ENCODE measurements at places on chromosomes 3 and 15.

DNA sequence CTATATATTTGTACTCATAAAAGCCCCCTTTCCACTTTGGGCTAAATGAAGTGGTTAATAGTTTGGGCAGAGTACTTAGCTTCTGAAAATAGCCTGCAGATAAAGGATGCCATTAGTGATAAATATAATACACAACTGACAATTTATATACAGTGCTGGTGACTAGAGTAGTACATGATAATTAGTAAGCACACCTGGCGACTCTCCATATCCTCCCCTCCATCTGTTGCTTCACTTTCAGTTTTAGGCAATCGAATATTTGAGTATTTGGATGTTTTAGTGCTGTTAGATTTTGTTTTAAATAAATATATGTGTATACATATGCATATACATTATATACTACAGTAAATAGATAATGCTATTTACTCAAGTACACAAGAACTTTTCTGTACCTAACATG, 35.9 kb upstream of the CHMP2B start:
- no peak for DNase-seq

- DNase-seq: no peak
Observed at GRCh38 chr3:126313580-126314304, 43.5 kb downstream of the KLF15 start.

- no peak for DNase-seq
Observed at GRCh38 chr15:66588971-66589370, 23.2 kb upstream of the LCTL start.

GRCh38 chr15:78149805-78150751, 916 bp downstream of the IDH3A start:
- DNase-seq: no peak

DNA sequence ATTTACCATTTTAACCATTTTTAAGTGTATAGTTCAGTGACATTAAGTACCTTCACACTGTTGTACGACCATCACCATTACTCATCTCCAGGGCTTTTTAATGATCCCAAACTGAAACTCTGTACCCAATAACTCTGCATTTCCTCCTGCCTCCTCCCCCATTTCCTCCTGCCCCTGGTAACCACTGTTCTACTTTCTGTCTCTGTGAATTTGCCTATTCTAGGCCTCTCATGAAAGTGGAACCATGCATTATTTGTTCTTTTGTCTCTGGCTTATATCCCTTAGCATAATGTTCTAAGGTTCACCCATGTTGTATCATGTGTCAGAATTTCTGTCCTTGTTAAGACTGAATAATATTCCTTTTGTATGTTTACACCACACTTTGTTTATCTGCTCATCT, 154.2 kb downstream of the MECOM start:
- no peak for DNase-seq

GRCh38 chr15:48614051-48614450, 31.5 kb downstream of the FBN1 start:
- no peak for DNase-seq

- no peak for DNase-seq
Observed at GRCh38 chr3:3191675-3192285, 12.3 kb upstream of the CRBN start.

DNA sequence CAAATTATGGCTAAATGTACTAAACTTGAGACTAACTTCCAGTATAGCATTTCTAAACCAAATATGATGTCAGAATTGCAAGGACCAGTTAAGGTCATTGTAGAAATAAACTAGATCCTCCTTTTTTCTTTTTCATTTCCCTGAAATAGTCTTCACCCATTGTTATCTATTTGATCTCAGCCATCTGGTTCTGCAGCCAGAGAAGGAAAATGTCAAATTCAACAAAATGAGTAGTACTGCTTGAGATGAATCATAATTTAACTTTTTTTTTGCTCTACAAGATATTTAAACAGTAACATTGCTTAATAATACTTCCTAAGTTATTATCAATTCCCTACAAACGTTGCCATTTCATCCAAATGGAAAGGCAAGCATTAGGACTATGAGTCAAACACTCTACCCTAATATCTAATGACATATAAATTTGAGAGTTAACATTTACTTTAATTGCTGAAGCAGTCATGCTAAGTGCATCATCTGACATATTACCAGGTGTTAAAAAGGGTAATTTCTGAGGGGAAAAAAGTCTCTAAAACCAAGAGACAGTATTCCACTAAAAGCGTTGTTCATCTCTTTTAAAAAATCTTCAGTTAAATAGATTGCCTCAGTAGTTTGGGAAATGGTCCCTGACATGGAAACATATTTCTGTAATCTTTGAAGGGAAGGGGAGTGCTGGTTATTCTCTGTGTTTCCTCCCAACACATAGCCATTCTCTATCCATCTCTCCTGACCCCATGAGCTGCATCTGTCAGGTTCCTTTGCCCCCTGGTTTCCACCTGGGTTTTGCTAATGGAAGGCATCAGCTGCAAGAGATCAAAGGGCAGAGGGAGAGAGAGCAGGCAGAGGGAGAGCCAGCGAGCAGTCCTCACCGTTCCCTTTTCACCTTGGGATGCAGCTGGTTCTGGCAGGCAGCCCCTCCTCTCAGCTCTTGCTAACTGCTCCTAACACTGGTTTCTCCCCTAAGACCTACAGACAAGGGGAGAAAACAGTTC, 138.5 kb downstream of the ARPP21 start:
- DNase-seq: no peak

- no peak for DNase-seq
Observed at GRCh38 chr15:59736181-59736580, 47.1 kb upstream of the BNIP2 start.

DNA sequence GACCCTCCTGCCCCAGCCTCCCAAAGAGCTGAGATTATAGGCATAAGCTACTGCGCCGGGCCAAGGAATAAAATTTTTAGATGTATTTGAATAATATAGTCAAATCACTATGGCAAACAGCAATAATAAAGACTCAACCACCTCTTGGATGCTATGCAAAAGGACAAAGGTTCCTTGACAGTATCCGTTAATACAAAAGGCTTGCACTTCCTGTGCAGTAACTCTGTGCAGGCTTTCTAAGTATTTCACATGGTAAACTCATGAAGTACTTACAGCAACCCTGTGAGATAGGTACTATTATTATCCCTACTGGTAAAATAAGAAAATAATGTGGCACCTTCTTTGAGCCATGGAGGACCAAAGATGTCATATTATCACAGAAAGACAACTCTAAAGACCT, 86.8 kb downstream of the SHQ1 start:
- no peak for DNase-seq

- no peak for DNase-seq
Observed at GRCh38 chr3:193915613-193916012, 220.3 kb upstream of the HES1 start.

DNA sequence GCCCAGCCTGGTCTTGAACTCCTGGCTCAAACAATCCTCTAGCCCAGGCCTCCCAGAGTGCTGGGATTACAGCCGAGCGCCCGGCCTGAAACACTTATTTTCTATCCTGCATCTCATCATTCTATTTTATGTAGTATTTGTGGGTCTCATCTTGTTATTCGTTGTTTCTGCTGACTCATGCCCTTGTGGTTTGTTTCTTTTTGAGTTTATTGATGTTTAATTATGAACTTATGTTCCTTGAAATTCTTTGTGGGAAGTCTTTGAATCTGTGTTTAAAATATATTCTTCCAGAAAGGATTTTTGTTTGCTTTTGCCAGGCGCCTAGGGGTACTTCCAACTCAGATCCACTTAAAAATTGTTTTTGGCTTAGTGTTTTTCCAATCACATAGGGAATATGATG, 78.3 kb upstream of the C15orf39 start:
- no peak for DNase-seq

DNA sequence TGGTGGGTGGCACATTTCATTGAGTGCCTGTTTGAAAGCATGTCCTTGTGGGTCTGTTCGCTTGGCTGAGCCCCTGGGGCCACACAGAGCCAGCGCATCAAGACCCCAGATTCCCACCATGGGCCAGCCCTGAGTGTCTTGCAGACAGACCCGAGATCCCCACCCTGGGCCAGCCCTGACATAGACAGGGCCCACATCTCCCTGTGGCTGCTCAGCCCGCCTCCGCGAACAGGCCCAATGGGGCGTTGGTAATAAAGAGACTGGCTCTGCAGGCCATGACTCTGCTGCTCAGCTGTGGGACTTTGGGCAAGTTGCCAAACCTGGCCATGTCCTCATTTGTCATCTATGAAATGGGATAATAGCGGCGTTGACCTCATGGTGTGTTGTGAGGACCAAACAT, 22.6 kb downstream of the FAH start:
- DNase-seq: no peak

DNA sequence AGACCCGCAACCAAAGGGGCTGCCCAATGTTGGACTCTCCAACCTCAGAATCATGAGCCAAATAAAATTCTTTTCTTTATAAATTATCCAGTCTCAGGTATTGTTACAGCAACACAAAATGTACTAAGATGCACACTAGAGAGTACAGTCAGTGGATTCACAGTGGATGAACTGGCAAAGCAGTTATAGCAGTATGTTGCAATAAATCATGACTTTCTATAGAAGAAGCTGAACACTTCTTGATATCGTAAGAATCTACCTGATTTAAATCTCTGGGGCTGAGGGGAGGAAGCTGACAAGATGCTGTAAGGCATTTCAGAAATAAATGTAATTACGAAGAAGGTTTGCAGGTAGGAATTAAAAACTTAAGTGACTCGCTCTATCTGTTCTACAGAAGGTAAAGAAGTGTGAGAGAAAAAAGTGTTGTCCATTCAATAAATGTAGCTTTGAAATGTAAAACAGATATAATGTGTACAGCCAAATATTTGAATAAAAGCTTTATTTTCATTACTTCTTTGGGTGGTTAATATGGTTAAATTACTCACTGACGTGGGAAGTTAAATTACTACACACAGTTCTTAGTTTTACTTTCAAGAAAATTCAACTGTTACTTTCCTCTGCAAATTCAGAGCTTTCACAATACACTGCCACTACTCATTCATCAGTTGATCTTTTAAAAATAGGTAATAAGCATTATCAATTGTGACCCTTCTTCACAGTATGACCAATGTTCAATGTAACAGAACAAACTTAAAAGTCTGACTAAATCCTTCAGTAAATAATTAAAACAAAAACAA, 439.1 kb downstream of the SHQ1 start:
- DNase-seq: no peak

DNA sequence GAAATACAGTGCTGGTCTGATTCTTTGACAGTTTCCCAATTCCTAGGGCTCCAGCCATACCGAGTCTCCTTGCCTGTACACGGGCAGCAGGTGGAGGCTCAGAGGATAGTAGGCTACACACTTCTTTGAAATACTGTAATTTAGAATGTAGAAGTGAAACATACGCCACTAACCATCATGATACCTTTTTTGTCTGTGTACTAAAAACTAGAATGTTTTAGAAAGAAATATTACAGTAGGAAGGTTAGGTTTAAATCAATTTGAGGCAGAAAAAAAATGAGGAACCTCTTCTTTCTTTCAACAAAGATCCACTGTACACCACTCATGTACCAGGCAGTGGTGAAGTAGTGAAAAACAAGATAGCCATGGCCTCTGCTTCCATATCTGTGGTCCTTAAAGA, 354.7 kb downstream of the MCTP2 start:
- DNase-seq: no peak

DNA sequence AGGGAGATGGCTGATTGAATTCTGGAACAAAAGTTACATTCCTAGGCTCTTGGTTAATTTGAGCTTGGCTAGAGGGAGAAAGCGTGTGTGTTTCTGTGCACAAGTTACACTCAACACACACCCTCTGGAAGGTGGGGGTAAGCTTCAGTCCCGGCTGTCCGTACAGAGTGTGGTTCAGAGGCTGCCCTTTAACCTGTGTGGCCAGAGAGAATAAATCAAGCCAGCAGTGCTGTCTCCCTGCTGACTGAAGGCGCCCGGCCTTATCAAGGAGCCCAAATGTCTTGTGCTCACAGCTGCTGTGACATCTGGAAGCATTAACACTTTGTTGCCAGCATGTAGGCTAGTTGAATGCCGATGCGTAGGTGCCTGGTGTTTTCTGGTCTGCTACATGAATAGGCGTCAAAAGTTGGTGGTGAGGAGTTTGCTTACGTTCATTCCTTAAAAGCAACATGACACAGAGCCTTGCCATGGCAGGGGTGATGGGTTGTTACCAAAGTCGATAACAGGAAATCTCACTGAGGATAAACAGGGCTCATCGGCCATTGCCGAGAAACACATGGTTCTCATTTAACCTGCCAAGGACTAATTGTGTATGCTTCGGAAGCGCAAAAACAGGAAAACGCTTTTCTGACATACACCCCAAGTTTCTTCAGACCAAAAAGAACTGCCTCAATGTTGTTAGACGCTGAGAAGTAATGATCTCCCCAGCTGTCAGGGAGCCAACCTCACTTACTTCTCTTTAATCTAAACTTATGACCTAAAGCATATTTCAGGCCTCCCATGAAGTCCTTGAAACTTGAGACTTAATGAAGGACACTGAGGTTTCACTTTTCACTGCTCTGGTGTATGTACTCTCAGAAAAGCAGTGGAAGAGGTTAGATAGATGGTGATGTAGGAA, 95.8 kb upstream of the CTDSPL start:
- DNase-seq: no peak

DNA sequence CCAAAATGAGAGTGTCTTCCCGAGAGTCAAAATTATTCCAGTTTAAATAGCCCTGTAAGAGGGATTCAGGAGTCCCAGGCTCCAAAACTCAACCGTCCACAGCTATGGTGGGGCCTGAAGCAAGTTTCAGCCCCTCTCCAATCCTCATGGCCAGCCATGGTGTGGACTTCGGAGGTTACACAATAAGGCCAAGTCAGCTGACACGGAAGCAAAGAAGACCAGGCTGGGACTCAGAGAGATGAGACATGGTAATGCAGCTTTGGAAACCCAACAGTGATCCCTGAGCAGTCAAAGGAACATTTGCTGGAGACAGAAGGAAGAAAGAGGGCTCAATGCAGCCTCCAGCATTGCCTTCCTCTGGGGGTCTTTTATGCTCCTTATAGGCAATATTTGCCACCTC, 324.6 kb upstream of the TLE3 start:
- DNase-seq: no peak

DNA sequence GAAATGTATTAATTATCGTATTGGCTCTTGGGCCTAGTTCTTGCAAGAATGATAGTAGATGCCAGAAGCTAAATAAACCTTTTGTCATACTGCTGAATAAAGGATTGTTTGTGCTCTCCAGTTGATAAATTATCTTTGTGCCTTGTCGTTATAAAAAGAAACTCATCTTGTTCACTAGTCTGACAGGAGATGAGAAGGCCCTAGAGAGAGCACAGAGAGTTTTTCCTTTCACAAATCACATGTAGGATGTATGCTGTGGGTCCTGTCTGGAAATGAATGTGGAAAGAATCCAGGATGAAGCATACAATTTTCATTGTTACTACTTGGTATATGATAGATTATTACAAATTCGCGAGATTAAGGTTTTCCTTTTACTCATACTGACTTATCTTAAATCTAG, 113.0 kb downstream of the NLGN1 start:
- DNase-seq: no peak

GRCh38 chr15:57034613-57035012, 116.2 kb downstream of the TCF12 start:
- no peak for DNase-seq

GRCh38 chr15:95471690-95472086, 858.8 kb upstream of the NR2F2 start:
- no peak for DNase-seq

Measured in SIG-M5 (cell line).